ENCODE measurements at places on chromosomes 12 and 14. TPM values are rescaled to one million over a fixed set of nuclear protein-coding genes. Genes with fewer than 3 reads are reported as not detected.

B4GALNT3 gene
- 1.9 TPM for total RNA-seq

CCDC197 gene
- total RNA-seq, result 0.44 TPM

STON2 gene
- 0.12 TPM for total RNA-seq

STAC3 gene
- 1.9 TPM for total RNA-seq

SALL2 gene
- 4.8 TPM for total RNA-seq

KERA gene
- total RNA-seq, result not detected

RTN1 gene
- total RNA-seq, result not detected

VRK1 gene
- total RNA-seq, result 76.9 TPM

LRFN5 gene
- not detected for total RNA-seq

DNA sequence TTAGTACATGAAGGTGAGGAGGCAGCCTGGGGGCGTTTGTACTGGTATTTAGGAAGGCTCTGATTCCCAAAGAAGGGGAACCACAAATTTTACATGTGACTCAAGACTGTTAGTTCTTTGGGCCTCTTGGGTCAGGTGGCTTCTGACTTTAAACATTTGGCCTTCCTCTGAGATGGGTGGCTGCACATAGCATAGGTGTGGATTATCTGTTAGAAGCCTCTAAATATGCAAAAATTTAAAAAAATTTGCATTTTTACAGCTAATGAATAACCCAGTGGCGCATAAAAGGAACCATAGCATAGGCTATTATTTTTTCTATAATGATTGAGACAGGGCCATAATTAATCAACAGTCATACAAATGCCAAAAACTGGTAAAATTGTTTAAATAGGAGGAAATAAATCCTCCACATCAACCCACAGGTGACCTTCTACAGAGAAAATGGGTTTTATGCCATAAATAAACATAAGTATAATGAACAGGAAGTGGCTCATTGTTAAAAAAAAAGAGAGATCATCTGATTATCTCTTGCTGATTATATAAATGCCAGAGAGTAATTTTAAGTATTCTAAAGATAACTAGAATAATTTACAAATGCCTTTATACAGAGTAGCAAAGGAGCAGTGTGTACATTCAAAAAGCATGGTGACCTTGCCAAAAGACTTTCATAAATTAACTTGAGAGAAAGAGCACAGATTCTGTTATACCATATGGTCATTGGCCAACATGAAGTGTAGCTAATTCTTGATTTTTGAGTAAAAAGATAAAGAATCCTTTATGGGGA is 284.2 kb upstream of the ATP2B1 start:
- no peak for DNase-seq

DNA sequence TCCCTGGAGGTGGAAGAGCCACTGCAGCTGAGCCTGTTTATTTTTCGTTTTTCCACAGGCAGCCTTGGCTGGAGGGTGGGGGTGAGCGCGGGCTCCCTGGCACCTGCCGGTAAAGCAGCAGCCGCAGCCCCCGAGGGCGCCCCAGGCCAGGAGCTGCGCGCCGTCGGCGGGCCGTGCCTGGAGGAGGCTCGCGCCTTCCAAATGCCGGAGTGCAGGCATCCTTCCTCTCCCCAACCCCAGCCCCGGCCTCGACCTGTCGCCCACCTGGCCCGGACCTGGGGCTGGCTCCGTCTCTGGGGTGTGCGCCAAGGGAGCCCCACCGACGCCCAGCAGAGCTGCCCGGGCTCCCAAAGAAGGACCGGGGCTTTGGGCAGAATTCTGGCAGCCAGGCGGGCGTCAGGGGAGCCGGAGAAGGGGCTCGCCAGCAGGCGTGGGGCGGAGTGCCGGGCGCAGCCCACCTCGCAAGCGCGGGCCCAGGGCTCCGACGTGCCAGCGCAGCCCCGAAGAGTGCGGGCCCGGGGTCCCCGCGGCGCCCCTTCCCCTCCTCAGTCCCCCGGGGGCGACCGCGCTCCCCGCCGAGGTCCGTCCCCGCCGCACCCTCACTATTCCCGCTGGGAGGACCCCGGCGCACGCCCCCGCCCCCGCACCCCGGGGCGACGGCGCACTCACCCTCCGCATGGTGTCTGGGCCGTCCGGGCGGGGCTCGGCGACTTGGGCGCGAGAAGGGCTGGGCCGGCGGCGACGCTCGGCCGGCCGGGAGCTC is 130.3 kb downstream of the NDUFA12 start:
- no peak for DNase-seq

DNA sequence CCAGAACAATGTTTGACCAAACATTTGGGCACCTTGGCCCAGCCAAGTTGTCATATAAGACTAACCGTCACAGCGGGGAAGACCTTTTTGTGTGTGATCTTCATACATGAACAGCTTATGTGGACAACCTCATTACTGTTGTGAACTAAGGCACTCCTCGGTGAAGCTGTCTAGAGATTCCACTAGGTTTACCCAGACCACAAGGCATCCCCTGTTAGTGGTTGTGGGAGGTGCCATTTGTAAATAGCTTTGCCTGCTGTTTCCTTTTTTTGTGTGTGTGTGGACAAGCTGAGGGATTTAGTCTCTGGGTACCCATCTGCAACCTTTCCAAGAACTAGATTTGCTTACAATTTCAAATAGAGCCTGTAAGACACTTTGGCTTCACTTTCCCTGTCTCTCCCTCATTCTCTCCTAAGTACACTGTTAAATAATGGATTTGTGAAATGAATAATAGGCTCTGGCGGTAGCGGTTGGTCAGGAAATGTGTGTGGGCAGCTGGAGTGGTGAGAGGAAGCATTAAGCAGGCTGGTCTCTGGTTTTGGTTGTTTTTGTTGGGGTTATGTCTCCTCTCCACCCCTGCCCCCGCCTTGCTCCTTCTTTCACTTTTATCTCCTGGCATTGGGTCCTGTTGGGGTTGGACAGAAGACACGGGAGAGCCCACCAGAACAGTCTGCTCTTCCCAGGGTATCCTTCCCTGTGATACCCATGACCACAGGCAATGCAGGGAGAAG is 727.6 kb downstream of the VRK1 start:
- no peak for DNase-seq

- no peak for DNase-seq
Measured at GRCh38 chr12:53505555-53506449, 1.5 kb downstream of the NPFF start.

GRCh38 chr12:22858849-22859570 is 234.0 kb downstream of the ETNK1 start:
- DNase-seq, result no peak

GRCh38 chr12:92696216-92696615 is 6.6 kb upstream of the PLEKHG7 start:
- no peak for DNase-seq

DNA sequence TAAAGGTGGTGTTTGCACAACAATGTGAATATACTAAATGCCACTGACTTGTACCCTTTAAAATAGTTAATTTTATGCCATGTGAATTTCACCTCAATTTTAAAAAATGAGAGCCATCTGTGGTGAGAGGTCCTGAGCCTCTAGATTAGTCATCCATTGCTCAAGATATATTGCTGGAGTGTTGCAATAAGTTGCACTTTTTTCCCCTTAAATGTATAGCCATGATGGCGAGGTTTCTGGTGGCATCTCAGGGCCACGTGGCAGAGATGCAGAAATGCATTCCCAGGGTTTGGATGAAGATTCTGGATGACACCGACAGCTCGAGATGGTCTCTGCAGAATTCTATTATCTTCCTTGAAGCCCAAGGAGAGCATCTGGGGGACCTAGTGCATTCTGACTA is 153.7 kb downstream of the AACS start:
- no peak for DNase-seq

DNA sequence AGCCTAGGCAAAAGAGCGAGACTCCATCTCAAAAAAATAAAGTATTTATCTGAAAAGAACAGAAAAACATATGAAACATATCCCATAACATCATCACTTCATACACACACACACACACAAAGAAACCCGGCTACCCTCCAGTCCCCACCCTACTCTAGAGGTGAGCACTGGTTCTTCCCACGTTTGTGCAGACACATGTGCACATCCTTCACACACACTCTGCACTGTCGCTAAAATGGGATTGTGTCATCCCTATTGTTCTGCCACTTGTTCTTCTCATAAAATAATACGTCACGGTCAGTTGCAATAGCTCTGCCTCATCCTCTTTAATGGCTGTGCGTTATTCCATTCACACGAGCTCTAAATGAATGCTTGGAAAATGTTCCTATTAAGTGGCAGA is 85.9 kb upstream of the ANO2 start:
- no peak for DNase-seq

GRCh38 chr12:94722664-94723063 is 72.3 kb upstream of the TMCC3 start:
- DNase-seq, result no peak

DNA sequence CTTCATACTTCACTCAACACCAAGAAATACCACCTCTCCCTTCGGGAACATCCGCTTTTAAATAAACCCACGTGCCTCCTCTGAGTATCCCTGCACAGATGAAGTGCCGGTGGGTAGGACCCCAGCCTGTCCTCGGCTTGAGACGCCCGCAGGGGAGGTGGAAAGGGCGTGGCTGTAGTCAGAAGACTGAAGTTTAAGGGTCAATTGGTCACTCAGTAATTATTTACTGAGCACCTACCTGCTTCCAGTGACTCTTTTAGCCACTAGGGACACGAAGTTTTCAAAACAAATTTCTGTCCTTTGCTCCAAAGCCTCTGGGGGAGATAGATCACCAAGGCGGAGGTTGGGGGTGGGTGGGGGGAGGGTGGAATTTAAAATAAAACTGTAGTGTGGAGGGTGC is 309.4 kb downstream of the VRK1 start:
- no peak for DNase-seq

GRCh38 chr14:90960818-90961217 is 99.6 kb downstream of the RPS6KA5 start:
- DNase-seq, result no peak

DNA sequence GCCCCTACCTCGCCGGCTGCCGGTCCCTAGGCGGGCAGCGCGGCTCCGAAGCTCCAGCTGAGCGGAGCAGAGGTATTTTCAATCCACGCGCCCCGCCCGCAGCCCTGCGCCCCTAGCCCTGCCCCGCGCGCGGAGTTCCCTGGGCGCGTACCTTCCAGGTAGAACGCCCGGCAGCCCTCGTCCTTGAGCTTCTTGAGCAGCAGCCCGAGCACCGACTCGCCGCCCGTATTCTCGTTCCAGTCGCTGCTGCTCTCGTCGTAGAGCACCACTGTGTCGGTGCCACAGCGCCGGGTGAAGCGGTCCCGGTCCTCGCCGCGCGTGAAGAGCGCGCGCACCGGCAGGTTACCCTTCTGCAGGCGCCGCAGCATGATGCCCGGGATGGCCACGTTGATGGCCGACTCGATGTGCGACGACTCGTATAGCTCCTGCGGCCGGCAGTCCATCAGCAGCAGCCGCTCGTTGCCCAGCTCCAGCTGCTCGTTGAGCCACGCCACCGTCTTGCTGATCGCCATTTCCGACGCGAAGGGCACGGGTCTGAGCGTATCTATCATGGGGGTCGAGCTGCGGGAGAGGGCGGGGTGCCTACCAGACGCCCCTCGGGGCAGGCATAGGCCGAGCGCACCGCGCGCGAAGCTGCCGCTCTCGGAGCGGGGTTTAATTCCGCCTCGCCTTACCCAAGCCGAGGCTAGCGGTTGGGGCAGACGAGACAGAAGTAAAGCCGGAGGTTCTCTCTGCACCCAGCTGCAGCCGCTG is 636 bp downstream of the DUSP6 start:
- peak; percentile 55 for DNase-seq

DNA sequence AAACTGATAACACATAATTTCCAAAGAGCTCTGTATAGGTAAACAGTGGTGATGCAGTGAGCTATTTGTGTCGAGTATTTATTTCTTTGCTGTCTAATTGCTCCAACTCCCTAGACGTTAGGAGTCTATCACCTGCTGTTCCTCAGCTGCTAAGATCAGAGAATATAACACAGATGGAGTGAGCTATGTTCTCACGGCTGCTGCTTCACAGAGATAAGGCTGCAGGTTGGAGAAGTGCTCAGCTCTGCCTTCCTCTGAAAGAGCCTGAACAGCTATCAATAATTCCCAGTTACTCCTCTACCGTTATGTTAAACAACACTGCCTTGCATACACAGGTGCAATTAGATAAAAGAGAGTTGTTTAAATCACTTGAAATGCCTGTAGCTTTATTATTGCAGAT is 103.2 kb upstream of the MDGA2 start:
- DNase-seq, result no peak

- no peak for DNase-seq
Measured at GRCh38 chr14:49934646-49935045, 41.8 kb downstream of the ARF6 start.

- no peak for DNase-seq
Measured at GRCh38 chr12:23621900-23622299, 327.6 kb downstream of the SOX5 start.

DNA sequence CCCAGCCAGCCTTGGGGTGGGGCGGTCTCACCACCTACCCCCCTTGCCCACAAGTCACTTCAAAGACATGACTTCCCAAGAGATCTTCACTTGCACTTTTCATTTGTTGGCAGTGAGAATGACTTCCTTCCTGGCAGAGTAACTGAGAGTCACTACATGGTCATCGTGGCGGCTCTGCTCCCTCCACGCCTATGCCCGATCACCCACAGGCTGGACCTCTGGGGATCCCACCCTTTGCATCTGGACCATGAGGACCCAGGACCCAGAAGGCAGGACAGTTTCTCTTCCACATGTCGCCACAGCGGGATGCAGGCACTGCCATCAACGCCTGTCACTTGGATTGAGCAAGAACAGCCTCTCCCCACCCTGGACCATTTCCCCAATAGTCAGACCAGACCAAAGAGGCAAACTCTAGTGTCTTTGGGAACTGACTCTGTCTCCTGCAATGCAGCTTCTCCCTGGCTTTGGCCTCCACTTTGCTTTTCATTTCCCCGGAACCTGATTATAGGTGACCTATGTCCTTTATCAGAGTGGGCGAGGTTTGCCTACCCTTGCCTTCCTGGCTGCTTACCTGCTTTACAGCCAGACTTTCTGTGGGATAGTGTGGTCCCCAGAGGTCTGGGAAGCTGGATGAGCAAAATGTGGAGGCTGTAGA is 3.6 kb downstream of the VDR start:
- peak; percentile 37 for DNase-seq

GRCh38 chr12:3920351-3921150 is 47.4 kb upstream of the PARP11 start:
- DNase-seq, result no peak

DNA sequence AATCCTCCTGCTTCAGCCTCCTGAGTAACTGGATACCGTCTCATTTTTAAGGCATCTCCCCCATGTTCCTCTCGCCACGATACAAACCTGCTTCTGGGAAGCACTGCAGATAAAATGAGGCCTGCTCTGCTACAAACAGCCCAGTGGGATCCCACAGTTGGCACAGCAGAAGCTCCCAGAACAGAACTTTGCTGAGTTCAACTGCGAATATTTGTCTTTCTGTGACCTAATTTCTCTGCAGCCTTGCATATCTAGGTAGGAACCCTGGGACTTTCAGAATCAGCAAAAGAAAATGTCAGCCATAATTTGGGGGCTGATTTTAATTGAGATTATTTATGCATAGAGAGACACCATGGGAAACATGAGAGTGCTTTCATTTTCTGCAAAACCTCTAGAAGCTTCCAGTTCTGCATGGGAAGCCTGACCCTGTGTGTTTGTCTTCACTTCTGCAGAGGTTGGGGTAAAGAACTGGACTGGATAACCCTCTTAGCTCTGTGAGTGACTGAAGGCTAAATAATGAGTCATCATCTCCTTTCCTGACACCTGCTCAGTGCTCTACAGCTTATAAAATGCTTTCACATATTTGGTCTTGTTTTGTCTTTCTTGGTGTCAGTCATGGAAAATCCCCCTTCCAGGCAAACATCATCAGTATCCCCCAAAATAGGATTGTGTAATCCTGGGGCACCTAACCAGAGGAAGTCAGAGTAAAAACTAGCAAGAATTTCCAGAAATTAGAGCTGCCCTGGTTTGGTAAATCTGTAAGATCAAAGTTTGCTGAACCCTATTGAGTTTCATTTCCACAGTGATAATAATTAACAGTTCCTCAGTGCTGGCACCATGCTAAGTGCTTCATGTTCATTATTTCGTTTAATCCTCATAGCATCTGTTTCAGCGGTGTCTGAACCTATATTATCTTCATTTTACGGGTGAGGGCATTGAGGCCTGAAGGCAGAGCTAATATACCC is 185.8 kb downstream of the SLC15A4 start:
- DNase-seq, result no peak
